ENCODE measurements at places on chromosomes 1 and 21.

DNA sequence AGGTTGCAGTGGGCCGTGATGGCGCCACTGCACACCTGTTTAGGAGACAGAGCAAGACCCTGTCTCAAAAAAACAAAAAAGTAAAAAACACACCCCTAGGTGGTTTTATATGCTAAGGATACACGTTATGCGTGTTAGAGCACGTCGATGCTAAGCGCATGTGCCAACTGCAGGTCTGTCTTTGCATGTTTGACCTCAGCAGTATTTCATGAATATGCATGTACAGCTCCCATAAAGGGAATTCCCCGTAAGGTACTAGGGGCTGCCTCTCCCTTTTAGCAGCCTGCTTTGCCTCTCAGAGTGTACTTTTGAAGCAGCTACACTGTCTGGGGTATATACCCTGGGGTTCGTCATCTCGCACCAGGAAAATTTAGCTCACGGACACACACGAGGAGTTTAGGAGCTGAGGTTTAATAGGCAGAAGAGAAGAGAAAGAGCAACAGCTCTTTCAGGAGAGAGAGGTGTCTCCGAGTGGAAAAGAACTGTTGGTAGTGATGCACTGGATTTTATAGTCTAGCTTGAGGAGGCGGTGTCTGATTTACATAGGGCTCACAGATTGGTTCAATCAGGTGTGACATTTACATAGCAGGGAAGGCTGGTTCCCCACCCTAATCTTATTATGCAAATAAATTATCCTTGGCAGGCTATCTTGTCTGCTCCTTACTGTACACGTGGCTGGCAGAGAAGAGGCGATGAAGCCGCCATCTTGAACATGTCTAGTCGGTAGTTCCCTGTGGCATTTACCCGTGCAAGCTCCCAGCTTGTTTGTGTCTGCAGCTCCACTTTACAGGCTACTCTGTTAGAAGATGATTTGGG lies 4.2 kb upstream of the OTUD3 start:
- no peak for DNase-seq

GRCh38 chr1:237204841-237205240 lies 162.9 kb downstream of the RYR2 start:
- DNase-seq, result no peak

GRCh38 chr21:33686386-33686785 lies 44.1 kb downstream of the ITSN1 start:
- no peak for DNase-seq

DNA sequence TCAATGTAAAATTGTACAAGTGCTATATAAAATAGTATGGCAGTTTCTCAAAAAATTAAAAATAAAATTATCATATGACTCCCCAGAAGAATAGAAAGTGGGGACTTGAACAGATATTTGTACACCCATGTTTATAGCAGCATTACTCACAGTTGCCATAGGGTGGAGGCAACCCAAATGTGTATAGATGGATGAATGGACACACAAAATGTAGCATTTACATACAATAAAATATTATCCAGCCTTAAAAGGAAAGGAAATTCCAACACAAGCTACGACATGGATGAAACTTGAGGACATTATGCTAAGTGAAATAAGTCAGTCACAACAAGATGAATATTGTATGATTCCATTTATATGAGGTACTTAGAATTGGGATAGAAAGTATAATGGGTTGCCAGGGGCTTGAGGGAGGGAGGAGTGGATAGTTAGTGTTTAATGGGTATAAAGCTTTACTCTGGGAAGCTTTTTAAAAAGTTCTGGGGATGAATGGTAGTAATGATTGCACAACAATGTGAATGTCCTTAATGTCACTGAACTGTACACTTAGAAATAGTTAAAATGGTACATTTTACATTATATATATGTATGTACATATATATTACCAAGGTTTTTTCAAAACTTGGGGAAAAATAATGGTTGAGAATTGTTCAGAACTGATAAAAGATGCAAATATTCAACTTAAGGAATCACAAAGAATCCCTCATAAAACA lies 53.0 kb upstream of the ADORA3 start:
- no peak for DNase-seq

DNA sequence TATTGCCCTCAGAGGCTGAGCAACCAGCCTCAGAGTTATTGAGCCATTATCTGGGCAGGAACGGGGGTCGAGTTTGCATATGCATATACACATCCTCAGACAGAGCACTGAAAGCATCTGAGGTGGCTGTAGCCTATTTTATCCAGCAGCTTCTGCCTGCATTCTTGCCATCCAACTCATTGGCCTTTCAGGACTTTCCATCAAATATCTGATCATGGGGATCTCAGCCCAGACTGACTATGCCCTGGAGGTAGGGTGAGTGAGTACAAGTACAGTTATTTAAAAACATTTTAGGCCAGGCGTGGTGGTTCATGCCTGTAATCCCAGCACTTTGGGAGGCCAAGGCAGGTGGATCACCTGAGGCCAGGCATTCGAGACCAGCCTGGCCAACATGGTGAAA lies 1.8 kb upstream of the MTF1 start:
- DNase-seq, result no peak

DNA sequence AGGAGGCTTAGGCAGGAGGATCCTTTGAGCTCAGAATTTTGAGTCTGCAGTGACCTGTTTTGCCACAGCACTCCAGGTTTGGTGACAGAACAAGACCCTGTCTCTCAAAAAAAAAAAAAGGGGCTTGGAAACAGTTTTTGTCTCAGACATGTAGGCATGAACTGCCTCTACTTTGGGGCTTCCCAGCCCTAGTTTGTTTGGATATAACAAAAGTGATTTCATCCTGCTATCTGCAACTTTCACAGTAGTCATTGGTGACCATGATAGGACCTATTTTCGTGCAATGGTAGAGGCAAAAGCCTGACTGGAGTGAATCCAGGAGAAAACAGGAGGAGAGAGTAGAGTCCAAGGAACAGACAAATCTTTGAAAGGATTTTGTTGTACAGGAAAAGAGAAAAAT lies 20.3 kb upstream of the EVI5 start:
- DNase-seq, result no peak

GRCh38 chr1:69167876-69168275 lies 399.8 kb upstream of the LRRC7 start:
- no peak for DNase-seq
